ENCODE measurements at places on chromosomes 5 and 9. TPM values are rescaled to one million over a fixed set of nuclear protein-coding genes. Genes with fewer than 3 reads are reported as not detected.

Gene CDC25C
- total RNA-seq = 3.8 TPM

Gene CCDC69
- 3.8 TPM for total RNA-seq

Gene STC2
- 48.9 TPM for total RNA-seq

Gene PCDHA7
- 3.6 TPM for total RNA-seq

Gene FAM163B
- total RNA-seq = not detected

Gene PIP5K1B
- 29.0 TPM for total RNA-seq

Gene HTR1A
- total RNA-seq = not detected

Gene NOL6
- 22.9 TPM for total RNA-seq

Gene PNPLA7
- total RNA-seq = 3.0 TPM

Gene PCDHGA4
- 11.1 TPM for total RNA-seq

Gene INSL4
- total RNA-seq = not detected

Gene DRD1
- total RNA-seq = 6.8 TPM

Gene CDC20B
- total RNA-seq = 0.38 TPM

Gene KIF24
- total RNA-seq = 4.3 TPM

Gene FOXD4L6
- total RNA-seq = not detected

Gene RLN2
- not detected for total RNA-seq

Gene IRX2
- total RNA-seq = 11.8 TPM

Gene PAEP
- not detected for total RNA-seq

Gene ARSI
- 23.5 TPM for total RNA-seq

Gene PCDHA1
- total RNA-seq = 0.71 TPM

Gene KIF12
- 0.93 TPM for total RNA-seq

Gene IQGAP2
- total RNA-seq = 57.8 TPM

Gene KCTD16
- 8.7 TPM for total RNA-seq

Gene NUTM2G
- not detected for total RNA-seq
